Hepatic stellate cell (primary cell): ENCODE measurements at places on chromosomes 5 and 9.

- no peak for DNase-seq
Measured at GRCh38 chr5:179825655-179826182, 5.0 kb downstream of the SQSTM1 start.

GRCh38 chr5:75710637-75711036 lies 6.6 kb downstream of the POC5 start:
- DNase-seq, result no peak

DNA sequence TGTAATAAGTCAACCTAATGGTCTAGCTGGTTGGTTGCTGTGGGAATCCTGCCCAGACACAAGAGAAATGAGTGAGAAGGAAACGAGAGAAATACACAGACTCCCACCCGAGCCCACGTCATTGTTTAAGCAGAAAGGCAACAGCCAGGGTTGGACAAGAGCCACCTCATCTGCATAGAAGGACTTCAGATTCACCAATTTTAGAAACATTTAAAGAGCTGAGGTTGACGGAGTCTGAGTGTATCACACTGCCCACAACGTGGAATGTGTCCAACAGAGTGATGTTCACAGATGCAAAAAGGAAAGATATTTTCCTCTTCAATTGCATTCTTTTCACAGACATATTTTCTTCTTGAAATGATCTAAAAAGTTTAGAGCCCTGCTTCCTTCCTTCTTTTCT lies 349.5 kb downstream of the AGTPBP1 start:
- no peak for DNase-seq

GRCh38 chr5:156913719-156914370 lies 49.2 kb downstream of the TIMD4 start:
- no peak for DNase-seq

GRCh38 chr9:17783227-17783626 lies 204.4 kb downstream of the SH3GL2 start:
- DNase-seq, result no peak

GRCh38 chr9:13013991-13014883 lies 239.4 kb downstream of the LURAP1L start:
- DNase-seq, result no peak

DNA sequence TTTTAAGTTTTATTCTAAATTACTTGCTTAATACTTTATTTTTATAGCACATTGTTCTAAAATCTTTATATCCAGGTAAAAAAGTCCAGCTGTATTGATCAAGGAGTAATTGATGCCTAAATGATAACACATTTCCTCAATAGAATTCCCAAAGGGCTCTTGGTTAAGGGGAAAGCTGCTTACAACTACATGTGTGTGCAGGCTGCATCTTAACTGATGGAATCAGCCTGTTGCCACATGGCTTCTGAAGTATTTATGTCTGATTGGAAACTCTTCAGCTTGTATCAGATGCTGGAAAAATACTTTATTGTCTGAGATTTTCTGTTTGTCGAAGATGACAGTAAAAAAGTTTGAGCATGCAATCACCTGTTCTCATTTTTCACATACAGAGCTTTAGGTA lies 182.6 kb downstream of the FBXL7 start:
- DNase-seq, result no peak

DNA sequence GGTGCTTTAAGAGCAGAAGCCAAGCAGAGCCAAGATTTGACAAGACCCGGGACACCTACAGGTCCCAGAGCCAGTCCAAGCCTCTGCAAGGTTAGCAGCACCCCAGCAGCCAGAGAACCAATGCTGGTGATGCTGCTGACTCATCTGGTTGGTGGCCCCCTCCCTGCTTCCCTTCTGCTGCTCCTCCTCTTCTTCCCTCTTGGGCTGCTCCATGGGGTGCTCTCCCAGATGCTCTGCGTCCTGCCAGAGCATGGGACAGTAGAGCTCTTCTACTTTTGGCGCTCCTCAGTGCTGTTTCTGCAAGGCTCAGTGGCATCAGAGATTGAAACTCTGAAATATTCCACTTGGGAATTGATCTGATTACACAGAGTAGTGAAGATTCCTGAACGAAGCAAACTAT lies 76.1 kb upstream of the SAP30L start:
- peak; percentile 24 for DNase-seq

DNA sequence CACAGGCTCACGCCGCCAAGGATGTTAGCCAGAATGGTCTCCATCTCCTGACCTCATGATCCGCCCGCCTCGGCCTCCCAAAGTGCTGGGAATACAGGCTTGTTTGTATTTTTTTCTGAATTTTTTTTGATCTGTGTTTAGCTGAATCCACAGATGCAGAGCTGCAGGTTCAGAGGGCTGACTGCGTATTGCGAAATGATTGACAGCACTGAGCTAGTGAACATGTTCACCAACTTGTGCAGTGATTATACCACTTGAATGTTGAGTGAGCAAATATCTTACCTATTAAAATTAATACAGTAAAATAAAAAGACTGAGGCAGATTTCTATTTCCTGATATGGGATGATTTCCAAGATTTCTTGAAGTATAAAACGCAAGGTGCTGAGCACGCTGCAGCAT lies 123.1 kb upstream of the PHYKPL start:
- DNase-seq, result no peak

- DNase-seq, result no peak
Measured at GRCh38 chr5:10576790-10577189, 12.9 kb downstream of the ANKRD33B start.

DNA sequence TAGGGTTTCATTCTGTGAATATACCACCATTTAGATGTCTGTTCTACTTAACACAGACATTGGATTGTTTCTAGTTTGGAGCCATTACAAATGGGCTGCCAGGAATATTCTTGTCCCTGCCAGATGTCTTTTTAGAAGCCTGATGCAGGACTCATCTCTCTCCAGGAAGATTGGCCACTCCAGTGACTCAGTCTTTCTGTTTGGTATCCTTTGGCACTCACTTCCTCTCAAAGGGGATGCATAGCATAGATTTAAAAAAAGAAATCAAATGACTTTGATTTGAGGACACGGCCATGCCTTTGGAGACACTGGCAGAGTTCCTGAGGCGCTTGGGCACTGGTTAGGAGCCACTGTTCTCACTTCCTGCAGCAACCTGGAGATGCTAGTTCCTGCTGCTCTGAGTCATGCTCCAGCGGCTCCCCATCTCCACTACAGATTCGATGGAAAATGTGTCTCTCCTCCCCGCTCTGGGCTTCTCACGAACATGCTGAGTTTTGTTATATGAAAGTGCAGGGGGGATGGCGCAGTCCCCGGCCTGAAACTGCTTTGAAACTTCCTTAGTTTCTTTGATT lies 3.5 kb upstream of the ZNF366 start:
- DNase-seq, result peak; percentile 18

- no peak for DNase-seq
Measured at GRCh38 chr5:173745123-173745522, 128.7 kb upstream of the BOD1 start.

- no peak for DNase-seq
Measured at GRCh38 chr5:115671939-115672338, 46.1 kb upstream of the TMED7 start.

DNA sequence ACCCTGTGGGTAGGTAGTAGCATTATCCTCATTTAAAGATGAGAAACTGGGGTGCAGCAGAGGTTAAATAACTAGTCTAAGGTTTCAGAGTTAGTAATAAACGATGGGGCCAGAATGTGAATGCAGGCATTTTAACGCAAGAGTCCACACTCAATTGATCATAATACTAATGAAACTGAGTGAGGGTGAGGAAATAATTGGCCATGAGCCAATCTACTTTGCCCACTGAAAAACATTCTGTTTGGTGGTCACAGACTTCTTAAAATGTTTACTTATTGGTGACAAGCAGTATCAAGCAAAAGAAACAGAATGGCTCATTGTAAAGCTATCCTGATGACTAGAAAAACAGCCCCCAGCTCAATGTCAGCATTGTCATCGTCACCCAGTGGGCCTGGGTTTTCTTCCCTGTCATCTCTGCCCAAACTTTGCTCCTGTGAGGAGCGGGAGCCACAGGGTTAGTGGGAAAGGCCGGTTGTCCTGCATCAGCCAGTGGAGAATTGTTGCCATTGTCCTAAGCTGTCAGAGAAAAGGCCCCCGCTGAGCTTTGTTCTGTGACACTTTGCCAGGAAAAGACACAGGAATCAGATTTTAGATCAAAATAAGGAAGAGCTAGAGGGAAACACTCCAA lies 77.3 kb upstream of the MAN2A1 start:
- DNase-seq, result no peak

DNA sequence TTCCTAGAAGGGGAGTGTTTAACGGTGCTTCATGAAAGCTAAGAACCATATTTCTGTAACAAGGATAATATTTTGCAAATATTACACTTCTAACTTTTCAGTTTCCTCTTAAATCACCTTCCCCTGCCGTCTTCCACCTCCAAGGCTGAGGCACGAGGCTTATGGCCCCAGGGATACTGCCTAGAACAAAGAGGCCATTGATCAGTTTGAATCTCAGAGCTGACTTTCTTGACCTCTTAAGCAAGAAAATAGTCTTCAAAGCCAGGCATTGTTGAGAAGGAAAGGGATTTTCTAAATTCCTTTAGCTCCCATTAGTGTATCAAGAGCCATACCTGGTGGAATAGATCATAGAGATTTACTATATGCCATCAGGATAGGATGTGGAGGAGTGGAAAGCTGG lies 566.2 kb downstream of the BNC2 start:
- no peak for DNase-seq

DNA sequence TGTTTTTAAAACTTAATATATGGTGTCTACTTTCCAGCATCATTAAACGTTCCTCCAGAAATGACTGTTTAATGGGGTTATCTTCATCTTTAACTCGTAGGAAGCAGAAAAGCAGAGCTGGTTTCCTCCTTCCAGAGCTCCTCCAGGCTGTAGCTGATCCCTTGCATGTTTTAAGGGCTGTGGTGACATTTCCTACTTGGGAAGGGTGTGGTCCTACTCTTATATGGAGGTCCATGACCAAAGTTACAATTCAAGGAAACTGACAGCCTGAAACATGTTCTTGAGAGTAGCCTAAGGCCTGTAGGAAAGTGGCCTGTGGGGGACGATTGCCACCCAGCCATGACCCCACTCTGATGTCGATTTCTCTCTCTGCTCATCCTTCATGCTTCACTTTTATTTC lies 297.1 kb downstream of the GADD45G start:
- no peak for DNase-seq

DNA sequence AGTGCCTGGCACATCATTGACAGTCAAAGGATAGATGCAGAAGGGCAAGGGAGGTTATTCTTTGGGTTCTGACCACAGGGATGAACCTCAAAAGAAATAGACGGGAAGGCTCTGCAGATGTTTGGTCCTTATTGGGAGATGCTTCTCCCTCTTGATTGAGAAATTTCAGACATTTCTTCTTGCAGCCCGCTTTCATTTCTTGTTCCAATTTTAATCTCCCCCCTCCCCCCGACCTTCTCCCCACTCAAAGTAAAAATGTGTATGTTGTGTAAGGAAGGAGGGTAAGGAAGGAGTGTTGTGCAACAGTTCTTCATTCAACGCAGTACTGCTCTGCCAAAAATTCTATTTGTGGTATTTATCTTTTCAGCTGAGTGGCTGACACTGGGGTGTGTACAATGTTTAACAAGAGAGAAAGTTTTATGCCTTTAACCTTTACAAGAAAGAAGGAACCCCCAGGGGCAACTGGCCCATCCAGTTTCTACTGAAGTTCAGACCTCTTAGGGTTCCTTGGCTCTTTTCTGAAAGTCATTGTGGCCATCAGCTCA lies 46.3 kb upstream of the TNFSF15 start:
- DNase-seq, result peak; percentile 17

GRCh38 chr5:114402206-114402605 lies 40.3 kb downstream of the KCNN2 start:
- no peak for DNase-seq

GRCh38 chr9:108395421-108395820 lies 460.4 kb downstream of the ACTL7B start:
- DNase-seq, result no peak

GRCh38 chr9:90131568-90131967 lies 511.1 kb downstream of the DIRAS2 start:
- no peak for DNase-seq

- DNase-seq, result no peak
Measured at GRCh38 chr9:18847576-18848275, 185.3 kb downstream of the SAXO1 start.

GRCh38 chr9:109010746-109011145 lies 2.6 kb downstream of the CTNNAL1 start:
- peak; percentile 35 for DNase-seq

GRCh38 chr9:83299094-83299493 lies 236.2 kb upstream of the RASEF start:
- no peak for DNase-seq

DNA sequence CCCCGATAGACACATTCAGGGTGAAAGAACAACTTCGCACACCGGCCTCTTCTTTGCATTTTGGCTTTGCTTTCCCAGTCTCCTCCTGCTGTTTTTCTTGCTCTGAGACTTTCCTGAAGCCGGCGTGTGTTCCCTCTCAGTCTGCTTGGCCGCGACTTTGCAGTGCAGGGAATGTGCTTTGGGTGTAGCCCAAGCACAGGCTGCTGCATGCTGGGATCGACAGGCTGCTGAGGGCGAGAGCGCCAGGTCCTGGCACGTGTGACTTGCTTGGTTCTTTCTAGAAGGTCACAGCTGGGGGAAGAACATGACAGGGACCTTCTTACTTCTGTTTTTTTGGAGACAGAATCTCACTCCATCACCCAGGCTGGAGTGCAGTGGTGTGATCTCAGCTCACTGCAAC lies 40.6 kb downstream of the TENT4A start:
- DNase-seq, result no peak

DNA sequence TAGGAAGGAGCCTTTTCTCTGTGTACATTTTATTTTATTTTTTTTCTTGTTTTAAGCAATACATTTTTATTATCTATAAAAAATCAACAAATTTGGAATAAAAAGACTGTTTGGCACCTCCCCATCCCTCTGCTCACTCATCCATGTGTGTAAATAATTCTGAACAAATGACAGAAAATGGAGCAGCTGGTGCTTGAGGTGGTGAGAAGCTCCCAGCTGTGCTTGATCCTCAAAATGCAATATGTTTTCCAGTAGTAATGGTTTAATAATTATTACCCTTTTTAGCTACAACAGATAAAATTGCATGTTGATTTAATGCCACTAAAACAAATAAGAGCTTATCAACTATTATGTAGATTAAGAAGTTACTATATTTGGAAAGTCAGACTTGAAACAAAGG lies 132.5 kb downstream of the CDH18 start:
- no peak for DNase-seq

- DNase-seq, result no peak
Measured at GRCh38 chr9:126701813-126702140, 88.0 kb downstream of the LMX1B start.

- DNase-seq, result no peak
Measured at GRCh38 chr9:107635803-107636174, 146.2 kb upstream of the KLF4 start.
